ENCODE measurements at places on chromosomes 7 and 10.

GRCh38 chr10:60212195-60212594 is 177.5 kb downstream of the ANK3 start:
- no peak for DNase-seq

GRCh38 chr10:122072491-122072890 is 83.5 kb downstream of the TACC2 start:
- no peak for DNase-seq

DNA sequence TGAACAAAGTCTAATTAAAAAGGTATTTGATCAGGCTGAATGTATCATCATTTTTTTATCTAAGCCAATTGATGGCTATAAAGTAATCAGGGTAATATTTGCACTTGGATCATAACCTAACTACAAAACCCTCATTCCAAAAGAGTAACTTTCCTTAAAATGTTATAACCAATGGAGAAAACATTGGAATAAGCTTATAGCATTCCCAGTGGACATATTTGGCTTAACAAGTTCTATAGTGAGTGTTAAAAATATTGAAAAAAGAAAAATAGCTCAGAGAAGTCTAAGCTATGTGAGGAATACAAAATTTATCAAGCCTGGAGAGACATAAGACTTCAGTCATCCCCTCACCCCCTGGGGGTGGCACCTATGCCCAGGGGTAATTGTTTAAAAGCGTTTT is 358.8 kb downstream of the LRRTM3 start:
- no peak for DNase-seq

DNA sequence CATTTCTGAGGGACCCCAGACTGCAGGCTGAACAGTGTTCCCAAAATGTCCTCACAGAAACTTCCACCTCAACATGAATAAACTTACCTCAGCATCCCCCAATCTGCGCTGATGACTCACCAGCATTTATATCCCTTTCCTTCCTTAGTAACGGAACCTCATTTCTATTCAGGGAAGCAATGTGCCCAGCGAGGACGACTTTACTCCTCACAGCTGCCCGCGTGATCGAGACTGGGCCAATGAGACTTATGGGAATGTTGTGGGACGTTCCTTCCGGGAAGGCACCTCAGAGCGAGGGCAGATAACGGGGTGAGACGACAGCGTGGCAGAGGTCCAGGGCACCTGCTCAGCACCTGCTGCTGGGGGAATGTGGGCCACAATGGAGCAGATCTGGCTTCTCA is 73.1 kb upstream of the CAMK2B start:
- no peak for DNase-seq

DNA sequence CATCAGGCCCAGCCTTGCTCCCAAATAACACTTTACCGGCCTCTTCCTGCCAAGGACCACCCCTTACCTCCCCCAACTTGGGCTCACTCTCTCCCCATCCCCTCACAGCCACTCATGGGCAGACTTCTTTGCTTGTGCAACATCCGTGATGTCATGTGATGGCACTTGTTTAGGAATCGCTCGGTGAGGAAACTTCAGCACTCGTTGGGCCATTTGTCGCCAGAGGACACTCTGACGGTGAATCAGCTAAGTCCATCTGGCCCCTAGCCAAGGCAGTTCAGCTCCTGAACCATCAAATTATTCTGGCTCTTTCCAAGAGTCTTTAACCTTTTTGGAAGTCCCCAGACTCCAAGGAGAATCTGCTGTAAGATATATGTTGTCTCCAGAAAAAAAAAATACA is 19.2 kb downstream of the BTBD16 start:
- no peak for DNase-seq

DNA sequence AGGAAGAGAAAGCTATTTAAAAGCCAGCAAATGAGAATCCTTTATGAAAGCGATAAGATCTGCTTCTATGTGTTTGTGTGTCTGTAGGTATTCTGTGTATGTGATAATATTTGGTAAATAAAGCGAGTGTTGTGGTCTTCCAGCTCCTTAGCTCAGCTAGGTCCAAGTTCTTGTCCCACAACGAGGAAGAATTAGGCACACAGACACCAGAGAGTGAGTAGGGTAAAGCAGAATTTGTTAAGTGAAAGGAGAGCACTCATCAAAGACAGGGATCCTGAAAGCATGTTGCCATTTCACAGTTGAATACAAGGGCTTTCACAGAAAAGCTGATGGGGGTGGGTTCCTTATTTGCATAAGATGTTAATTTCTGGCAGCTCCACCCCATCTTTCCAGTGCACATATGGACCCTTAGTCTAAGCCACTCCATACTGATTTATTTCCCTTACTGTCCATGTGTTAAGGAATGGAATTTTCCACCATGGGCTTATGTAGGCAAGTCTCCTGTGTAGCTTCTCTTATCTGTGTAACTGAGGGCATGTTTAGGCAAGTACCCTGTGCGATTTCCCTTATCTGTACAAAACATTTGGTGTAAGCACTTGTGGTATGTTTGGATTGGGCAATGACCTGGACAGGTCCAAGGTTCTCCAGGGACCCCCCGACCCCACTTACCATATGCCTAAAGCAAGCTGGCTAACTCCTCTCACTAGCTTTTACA is 165.9 kb upstream of the VIPR2 start:
- no peak for DNase-seq

DNA sequence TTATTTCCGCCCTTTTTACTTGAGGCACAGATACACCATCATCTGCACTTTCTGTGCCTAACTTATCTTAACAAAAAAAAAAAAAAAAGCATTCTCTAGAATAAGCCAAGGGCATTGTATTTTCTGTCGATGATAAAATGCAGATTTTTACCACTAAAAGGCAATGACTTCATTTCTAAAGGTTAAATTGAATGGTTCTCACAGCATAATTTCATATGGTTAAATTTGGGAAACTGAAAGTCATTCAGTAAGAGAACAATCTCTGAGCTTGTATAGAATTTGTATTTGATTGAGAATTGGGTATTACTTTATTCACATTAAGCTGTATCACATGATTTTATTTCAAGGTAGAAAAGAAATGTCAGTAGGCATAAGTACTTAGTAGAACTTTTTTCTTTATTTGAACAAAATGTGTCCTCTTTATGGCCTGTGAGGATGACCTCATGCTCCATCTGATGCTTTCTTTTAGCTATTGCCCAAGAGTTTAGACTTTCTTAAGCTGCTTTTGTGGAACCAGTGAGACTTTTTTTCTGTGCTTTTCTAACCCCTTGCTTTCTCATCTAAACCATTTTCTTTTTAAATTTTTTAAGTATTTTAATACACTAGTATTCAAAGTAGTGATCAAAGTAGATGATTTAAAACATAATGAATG is 110.3 kb downstream of the LRRC4 start:
- no peak for DNase-seq

DNA sequence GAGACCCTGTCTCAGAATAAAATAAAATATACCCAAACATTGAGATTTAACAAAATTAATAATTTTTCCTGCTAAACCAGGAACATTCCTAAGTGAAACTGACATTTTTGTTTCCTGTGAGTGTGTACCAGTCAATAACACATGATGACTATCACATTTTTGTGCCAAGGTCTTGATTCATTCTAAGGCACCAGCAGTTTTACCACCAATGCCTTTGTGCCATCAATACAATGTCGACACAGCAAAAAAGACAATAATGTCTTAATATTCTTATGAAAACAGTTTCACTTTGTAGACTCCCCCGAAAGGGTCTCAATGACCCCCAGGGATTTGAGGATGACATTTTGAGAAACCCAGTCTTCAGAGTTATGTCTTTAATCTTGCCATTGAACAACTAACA is 7.2 kb upstream of the CADPS2 start:
- DNase-seq: no peak

DNA sequence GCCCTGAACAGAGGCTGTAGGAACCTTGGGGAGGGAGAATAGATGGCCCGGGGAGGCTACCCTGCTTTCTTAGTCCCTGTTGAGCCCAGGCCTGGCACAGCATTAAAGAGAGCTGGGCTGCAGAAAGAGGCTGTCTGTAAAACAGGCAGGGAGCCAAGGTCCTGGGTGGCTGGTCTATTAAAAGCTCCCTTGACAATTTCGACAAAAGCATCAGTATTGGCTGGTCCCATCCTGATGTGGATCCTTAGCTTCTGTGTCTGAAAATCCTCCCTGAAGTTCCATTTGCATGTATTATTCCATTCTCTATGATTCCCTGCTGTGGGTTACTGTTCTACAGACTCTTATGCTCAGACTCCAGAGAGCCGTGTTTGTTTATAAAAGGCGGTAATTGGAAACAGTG is 158.5 kb downstream of the GALNT17 start:
- DNase-seq: no peak

DNA sequence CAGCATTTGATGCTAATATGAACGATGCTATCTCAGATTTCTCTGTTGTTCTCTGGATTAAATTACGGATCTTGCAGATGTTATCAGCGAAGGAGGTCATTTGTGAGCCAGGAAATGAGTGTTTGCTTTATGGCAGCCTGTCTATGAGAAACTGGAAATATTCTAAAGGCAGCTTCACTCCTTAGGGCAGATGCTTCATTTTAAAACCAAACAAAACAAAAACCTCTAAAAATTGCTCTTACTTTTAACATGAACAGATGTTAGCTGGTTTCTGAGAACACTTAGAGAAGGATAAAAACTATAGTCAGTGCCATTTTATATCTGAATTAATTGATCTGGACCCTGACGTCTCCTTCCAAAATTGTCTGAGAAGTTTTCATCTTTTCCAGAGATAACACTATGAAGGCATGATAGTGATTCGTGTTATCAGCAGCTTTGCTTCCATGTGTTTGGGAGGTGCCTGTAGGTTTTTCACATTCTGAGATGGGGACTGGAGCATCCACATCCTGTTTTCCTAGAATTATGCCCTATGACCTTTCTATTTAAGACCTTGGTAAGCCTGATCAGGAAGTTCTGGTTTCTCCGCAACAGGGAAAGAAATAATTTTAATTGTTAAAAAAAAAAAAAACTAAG is 53.1 kb downstream of the CPED1 start:
- DNase-seq: no peak

GRCh38 chr10:117137031-117137910 is 799 bp downstream of the VAX1 start:
- DNase-seq: no peak

GRCh38 chr10:85548034-85548433 is 818.6 kb downstream of the GRID1 start:
- no peak for DNase-seq

GRCh38 chr10:85493703-85494102 is 872.9 kb downstream of the GRID1 start:
- no peak for DNase-seq

DNA sequence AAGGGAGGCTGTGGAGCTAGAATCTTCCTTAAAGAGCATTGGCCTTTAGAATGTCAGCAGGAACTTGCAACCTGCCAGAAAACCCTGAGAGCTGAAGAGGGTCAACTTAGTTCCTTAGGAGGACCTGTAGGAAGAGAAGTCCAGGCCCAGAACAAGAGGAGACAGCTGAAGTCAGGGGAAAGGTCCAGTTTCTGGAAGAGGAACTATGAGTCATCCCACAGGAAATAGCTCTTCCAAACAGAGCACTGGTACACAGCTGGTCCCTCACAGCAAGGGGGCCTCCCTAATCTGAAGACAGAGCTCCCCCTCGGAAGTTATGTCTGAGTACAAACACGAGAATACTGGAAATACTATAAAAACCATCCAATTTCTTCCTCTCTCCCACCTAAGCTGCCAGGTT is 98.9 kb downstream of the HERPUD2 start:
- DNase-seq: no peak

DNA sequence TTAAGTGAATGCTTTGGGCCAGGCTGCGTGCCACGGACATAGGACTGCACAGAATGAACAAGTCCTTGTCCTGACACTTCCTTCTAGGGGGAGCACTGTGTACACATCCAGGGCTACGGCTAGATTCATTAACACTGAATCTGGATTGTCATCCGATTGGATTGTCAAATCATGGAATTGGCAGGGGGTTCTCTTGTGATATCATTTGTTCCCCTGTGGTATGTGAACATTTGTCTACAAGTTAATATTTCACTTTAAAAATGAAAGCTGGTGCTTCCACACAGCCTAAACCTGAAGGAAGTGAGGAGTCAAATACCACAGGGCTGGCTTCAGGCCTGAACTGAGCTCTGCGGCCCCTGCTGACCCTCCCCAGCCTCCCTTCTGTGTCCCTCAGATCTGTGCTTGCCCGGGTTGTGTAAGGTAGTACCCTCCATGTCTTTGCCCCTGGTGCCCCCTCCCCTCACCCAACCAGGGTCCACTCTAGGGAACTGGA is 75.6 kb downstream of the SNX10 start:
- no peak for DNase-seq

DNA sequence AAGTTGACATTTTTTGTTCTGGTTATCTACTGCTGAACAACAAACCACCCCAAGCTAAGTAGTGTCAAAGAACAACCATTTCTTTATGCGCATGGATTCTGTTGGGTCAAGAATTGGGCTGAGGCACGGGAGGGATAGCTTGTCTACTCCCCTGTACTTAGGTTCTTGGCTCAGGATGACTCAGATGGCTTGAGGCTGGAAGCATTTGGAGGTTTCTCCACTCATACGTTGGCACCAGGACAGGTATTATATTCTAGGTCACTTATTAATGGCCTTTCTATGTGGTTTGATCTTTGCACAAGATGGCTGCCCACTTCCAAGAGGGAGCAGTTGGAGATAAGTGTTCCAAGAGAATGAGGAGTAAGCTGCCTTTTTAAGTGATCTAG is 11.8 kb upstream of the TFAM start:
- no peak for DNase-seq

GRCh38 chr7:73366127-73366526 is 38.2 kb downstream of the FKBP6 start:
- no peak for DNase-seq

DNA sequence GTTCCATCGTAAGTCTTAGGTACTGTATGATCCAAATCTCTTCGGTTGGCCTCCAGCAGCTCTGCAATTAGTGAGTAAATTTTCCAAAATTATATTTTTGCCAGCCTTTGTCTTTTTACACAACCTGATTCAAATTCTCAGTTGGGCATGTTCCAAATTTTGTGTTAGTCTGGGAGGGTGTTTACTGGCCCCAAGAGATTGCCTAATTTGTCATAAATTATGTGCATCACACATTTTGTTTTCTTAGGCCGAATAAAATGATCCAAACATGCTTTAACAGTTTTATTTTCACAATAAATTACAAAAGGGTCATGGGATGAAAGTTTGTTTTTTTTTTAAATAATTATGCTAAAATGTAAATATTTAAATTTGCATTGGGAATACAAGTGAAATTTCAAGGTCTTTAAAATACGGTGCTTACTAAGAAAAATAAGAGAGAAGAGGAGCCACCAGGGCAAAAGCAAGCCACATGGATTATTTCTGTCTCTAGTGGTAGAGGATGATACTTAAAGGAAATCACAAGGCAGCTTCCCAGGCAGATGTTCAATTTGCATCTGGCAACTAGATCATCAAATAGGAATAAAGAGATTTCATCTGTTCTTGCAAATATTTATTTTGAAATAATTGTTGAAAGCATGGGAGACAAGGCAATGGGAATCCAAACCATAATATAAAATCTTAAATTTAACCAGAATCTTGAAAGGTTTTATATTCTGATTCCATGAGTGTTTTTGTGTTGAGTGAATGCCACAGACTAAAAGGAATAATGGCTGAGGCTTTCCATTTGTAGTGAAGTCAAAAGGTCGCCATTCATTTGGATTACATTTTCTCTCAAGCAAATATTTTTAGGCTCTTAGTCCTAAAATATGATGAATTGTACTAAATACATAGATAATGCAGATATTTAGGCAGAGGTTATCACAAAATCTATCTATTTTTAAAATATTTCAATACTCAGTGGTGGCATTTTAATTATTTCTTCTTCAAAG is 111.1 kb downstream of the MDFIC start:
- DNase-seq: no peak

Data from cortex of kidney (tissue), 1 donor.